ENCODE measurements at places on chromosomes 7 and 10.

DNA sequence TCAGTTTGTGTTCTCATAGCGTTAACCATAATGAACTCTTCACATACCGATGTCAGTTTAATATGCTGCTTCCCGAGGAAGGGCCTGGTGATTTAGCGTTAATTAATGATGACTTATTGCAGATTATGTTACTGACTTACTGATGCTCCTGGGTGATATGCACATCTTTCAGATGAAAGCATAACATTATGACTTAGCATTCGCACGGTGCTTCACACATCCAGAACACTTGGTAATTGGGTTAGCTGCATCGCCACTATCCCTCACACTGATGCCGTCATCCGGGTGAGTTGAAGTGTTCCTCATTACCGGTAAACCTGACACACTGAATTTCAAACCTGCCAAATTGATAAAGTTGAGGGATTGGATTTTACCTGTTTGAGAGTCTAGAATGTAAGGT is 239.0 kb upstream of the PODXL start:
- no peak for DNase-seq

DNA sequence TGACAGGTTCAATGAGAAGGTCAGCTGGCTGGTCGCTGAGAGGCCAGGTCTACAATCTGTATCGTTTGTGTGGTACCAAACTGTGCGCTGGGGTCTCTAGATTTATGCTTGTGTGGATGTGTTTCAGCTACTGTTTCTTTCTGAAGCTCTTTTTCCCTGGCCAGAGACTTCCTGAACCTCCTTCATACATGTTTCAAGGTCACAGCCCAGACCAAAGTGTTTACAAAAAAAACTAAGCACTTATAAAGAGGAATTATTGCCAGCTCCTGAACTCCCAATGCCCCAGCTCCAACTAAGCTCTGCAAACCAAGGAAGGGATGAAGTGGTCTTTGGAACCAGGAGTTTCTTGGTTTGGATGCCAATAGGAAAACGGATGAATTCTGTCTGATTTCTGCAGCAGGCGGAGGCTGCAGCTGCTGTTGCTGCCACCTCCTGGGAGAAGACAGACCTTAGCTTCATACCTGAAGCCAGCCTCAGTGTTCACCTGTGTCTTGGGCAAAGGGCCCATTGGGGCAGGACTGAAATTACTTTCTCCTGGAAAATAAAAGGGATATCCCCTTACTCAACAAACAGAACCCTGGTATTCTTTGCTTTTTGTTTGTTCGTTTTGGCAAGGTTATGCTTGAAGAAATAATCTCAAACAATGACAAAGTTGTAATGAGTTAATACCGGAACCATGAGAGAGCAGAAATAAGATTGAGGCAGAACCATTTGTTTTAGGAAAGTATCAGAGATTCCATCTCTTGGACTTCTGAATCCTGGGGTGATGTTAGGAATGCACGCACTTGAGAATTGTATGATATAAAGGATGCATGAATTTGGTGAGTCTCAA is 24.6 kb upstream of the MKLN1 start:
- peak; percentile 68 for DNase-seq

GRCh38 chr7:38584443-38585210 is 46.5 kb downstream of the AMPH start:
- DNase-seq = no peak

GRCh38 chr10:66929375-66929774 is 3.5 kb downstream of the LRRTM3 start:
- no peak for DNase-seq

DNA sequence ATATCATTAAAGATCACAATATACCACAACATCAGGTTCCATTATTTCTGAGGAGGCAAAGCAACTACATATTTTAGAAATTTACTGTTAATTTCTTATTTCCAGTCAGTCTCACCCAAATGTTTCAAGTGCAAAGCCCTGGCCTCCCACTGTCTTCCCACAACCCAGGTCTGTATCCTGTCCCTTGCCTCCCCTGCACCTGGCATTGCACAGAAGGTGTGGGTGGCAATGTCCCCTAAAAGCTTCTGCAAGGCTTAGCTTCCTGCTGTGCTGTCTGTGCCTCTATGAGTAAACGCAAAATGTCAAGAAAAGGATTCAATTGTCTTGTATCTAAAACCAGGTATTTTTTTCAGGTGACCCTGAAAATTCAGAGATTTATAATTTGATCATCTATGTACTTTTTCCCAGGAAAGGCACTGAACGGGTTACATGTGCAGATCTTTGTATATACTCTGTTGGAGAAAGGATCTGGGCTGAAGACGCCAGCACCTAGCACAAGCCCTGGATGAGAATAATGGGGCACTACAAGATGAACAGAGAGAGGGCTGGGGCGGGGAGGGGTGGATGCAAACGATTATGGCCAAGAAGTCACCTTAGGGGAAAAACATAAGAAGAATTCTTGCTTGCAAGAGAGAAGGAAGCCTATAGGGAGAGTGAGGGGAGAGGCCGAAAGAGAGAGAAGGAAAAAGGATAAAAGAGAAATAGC is 3.1 kb upstream of the ANTXRL start:
- no peak for DNase-seq

GRCh38 chr10:61835946-61836887 is 65.3 kb upstream of the ARID5B start:
- DNase-seq = no peak

GRCh38 chr7:835485-836401 is 3.5 kb downstream of the SUN1 start:
- DNase-seq = no peak

- no peak for DNase-seq
These were observed 131.4 kb downstream of the GPAM start for GRCh38 chr10:112052166-112052565.

DNA sequence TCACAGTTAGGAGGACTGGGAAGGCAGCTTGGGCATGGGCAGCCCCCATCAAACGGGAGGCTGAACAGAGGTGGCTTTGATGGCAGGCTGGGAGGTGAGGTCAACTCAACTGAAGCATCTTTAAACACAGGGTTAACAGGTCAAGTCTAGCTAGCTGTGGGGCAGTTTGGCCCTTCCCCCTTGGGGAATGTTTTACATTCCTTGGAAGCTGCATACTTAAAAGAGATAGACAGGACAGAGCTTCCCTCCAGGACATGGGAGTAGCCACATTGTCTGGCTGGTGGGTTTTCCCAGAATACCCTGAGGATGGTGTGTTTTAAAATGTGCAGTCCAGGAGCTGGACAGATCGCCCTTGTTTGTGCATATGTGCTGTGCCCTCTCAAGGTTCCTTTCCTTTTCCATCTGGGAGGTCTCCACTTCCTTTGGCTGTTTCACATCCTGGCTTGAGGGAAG is 6.8 kb upstream of the RASSF4 start:
- DNase-seq = no peak

GRCh38 chr10:4568731-4569130 is 257.3 kb upstream of the AKR1E2 start:
- no peak for DNase-seq

GRCh38 chr7:31493714-31494181 is 20.1 kb upstream of the ITPRID1 start:
- DNase-seq = no peak

- DNase-seq = no peak
These were observed 735.6 kb upstream of the MBL2 start for GRCh38 chr10:53508197-53508596.

DNA sequence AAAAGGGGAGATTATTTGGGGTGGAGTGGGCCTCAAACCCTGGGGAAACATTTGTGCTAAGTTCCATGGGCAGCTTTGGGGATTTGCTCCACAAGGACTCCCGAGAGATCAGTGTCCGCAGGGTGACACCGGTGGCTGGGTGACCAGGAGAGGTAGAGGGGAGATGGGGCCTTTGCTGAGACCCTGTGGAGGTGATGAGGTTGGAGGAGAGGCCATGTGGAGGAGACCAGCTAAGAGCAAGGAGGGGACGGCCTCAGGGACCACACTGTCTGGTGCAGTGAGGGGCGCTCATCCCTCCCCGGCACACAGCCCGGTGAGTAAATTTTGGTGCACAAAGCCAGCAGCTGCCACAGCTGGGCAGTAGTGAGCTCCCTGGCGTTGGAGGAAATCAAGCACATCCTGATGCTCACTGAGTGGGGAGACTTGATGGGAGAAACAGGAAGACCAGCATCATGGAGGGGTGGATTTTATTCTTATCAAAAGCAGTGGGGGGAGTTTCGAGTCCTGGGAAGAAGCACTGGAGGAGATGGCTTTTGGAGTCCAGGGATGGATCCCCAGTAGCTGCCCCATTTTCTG is 20.2 kb upstream of the ELFN1 start:
- no peak for DNase-seq

DNA sequence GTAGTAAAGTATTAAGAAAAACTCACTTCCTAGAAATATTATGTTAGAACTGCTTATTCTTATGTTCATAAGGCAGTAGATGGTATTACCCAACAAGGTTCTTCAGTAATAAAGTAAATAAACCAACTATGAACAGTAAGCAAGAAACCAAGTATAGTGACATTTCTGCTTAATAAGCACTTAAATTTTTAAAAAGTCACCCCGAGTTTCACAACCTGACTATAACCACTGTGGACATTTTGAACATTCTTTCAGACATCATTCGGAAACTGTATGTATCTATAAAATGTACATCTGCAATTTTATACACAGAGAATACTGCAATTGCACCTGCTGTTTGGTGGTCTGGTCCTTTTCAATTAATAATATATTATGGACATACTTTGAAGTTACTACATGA is 1073.6 kb downstream of the XPNPEP1 start:
- no peak for DNase-seq

DNA sequence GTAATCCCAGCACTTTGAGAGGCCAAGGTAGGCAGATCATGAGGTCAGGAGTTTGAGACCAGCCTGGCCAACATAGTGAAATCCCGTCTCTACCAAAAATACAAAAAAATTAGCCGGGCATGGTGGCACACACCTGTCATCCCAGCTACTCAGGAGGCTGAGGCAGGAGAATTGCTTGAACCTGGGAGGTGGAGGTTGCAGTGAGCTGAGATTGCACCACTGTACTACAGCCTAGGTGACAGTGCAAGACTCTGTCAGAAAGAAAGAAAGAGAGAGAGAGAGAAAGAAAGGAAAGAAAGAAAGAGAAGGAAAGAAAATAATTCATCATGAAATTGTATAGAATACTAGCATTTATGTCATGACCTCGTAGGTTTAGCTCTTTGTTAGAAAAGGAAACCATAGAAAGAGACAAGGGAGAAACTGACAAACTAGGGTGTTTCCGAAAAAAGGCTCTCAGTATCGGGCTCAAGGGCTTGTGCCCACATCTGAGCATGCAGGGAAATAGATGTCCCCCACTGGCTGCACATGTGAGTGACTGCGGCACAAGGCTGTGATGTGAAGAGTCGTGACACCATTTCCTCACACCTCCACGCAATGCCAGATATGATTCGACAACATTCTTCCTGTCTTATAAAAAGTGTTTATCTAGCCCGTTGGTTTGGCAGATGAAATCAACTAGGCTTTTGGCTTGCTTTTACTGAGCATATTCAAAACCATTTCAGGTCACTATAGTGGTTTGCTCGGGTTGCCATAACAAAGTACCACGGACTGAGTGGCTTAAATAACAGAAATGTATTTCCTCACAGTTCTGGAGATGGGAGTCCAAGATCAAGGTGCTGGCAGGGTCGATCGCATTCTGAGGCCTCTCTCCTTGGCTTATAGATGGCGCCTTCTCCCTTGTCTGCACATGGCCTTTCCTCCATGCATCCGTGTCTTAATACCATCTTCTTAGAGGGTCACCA is 2.0 kb downstream of the SRGN start:
- no peak for DNase-seq

DNA sequence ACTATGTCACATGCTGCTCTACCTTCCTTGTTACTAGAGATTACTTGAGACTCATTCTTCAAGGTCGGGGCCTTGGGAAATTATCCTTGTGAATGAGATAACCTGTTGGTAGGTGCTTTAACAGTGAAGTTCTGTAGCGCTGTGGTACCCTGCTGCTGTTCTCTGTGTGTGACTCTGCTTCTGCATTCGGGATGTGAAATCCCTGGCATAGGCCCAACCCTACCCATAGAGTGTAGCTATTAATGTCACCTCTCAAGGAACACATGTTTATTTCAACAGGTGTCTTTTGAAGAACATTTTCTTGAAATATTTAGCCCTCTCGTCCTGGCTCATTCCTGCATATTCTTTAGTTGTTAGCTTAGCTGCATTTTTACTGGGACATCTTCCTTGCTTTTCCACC is 41.8 kb upstream of the TMEM236 start:
- DNase-seq = no peak

GRCh38 chr10:59622320-59623132 is 87.1 kb downstream of the SLC16A9 start:
- DNase-seq = peak; percentile 65

- no peak for DNase-seq
These were observed 3.1 kb upstream of the ADAP1 start for GRCh38 chr7:957418-958220.

DNA sequence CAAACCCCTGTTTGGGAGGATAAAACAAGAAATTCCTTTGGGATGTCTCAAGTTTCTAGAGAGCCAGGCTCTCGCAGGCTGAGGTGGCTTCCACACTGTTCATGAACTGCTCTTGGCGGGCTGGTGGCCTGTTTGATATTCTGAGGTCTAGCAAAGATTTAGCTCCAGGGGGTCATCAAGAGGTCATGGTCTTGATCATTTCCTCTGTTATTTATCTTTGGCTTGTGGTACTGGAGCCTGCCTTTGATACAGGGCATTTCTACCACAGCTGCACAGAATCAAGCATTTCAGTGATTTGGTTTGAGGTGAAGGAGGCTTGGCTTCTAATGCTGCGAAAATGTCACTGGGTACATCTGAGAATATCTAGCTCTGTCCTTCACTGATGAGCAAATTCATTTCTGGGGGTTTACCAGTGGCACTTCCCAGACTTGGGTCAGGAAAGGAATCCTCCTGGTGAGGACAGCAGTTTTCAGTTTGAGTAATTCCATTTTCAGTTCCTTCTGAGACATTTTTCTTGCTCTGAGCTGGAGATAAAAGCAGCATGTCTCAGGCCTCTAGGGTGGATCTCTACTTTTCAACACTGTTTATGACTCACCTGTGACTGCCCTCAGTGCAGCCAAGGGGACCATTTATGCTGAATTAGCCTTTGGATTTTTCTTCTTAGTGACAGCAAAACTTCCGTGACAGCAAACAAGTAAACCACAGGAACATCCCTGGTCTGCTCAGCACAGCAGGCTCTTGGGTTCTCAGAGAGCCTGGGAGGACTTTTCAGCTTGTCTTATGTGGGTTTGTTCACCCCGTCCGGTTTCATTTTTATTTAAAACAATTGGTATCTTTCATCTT is 312.0 kb downstream of the RNLS start:
- DNase-seq = no peak

- no peak for DNase-seq
These were observed 6.8 kb upstream of the GATA3 start for GRCh38 chr10:8047452-8048280.

DNA sequence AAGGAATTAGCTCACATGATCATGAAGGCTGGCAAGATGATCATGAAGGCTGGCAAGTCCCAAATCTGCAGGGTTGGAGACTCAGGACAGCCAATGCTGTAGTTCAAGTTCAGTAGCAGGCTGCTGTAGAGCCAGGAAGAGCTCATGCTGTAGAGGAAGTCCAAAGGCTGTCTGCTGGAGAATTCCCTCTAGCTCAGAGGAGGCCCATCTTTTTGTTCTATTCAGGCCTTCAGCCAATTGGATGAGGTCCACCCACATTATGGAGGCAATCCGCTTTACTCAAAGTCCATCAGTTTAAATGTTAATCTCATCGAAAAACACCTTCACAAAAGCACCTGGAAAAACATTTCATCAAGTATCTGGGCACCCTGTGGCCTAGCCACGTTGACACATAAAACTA is 24.8 kb upstream of the FAM171A1 start:
- no peak for DNase-seq

- no peak for DNase-seq
These were observed 53.5 kb downstream of the EXOC6 start for GRCh38 chr10:92901819-92902251.

- no peak for DNase-seq
These were observed 62.3 kb upstream of the GNA12 start for GRCh38 chr7:2906197-2906931.

All from A549 (cell line).